ENCODE measurements at places on chromosomes 7 and 10.

DNA sequence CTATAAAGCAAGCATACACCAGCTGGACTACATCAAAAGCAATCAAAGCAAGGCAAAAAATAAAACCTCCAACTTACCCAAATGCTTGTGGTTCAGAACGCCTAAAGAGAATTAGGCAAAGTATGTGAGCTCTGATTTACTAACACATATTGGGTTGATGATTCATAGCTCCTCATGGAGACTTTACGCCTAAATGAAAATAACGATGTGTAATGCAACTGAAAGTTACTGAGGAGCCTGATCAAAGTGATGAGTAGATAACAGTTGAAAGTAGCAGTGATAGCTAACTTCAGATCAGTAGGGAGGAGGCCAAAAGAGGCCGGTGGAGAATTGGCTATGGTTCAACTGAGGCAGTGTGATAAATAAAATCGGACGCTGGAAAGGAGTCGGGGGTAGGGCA lies 85.0 kb downstream of the MPP7 start:
- DNase-seq, result no peak

DNA sequence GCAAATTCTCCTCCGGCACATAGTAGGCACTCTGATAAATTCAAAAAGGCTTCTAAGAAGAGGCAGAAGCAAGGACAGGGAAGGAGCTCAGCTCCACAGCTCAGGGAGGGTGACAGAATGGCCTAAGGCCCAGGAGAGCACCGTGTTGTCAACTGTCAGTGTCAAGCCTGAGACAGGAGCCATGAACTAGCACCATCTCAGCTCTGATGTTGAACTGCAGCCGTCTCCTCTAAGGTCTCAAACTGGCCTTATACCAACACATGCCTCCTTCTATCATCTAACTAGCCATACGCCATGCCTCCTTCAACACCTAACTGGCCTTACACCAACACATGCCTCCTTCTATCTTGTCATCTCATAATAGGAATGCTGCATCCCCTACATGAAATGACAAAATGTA lies 73.0 kb downstream of the IGF2BP3 start:
- DNase-seq, result no peak

- no peak for DNase-seq
Measured at GRCh38 chr10:132455441-132455971, 58.5 kb downstream of the PWWP2B start.

DNA sequence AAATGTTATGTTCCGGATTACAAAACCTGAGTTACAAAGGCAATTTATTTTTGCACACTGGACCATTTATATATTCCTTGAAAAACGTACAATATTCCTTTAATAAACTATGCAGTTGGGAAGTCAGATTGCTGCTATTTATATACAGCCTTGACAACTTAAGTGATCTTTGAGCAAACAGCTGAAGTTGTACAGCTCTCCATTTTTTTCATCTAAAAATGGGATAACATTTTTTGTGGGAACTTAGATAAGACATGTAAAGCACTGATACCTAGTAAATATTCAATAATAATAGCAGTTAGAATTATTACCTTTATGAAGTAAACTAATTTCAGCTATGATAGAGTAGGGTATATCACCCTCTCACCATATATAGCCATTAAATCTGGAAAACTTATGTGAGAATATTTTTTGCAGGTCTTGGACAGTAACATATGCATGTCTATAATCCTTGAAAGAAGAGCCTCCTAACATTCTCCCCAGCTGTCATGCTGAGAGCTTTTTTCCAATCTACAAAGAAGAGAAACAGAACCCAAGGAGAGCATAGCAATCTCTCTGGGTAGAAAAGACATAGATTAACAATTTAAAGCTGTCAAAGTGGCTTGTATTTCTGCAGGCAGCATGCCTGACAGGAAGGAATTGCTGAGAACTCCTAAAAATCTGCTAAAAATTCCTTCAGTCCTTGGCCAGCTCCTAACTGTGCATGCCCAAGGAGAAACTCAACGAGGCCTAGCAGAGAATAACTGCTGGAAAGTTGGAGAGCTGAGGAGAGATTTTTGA lies 326.0 kb downstream of the CRPPA start:
- no peak for DNase-seq

DNA sequence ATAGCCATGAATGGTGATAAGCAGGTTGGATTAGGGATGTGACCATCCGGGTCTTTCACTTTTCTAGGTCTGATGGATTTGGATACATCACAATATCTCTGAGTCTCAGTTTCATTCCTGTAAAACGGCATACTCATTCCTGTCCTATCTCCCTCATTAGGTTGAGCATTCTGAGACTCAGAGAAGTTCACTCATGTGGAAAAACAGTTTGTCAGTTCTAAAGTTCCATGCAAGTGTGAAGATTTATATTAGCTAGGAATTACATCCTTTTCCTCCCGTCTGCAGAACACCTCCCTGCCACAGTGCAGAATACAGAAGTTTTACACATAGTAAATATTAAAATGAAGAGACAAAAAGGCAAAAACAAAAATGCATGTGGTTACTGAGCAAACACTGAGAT lies 94.2 kb upstream of the SLC25A13 start:
- DNase-seq, result no peak

DNA sequence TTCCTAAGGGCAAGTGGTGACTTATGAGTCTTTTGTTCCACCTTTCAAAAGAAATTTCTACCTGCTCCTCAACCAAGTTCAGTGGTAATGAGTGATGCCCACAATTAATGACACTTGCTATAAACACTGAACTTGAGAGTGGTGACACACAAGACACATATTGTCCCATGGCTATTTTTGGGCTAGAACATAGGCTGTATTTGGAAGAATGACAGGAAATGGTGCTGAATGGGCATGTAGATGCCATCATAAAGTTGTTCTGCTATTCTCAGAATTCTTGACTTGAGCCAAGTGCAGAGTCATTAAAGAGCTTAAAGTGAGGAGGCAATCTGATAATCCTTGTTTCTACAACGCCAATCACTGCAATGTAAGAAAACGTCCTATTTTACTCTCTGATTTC lies 313.3 kb downstream of the AGMO start:
- DNase-seq, result no peak

DNA sequence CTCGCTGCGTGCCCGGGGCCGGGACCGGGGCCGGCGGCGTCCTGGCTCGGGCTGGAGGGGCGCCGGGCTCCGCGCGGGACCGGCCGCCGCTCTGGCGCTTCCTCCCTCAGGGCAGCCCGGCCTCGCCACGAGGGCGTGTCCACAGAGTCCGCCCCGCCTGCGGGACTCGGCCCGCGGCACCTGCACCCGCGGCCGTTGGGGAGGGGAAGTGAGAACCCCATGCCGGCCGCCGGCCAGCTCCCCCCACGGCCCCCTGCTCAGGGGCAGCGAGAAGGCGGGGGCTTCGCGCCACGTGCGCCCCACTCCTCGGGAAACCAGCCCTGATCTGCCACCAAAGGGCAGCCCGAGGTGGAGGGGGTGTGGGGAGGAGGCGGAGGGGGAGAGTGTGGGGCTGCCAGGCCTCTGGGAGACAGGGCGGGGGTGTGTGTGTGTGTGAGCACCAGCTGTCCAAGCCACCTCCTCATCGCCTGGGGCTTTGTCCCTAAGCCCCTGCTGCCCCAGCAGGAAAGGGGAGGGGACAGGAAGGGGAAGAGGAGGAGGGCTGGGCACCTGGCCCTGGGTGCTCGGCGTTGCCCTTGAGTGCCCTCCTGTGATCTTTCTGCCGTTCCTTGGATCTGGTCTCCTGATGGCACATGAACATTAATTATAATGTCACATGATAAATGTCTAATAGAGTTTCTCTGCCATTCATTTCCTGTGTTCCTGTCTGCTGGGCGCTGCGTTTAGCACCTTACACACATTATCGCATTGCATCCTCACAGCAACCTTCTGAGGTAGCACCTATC lies at the start of gene PIK3AP1:
Gene PIK3AP1 (minus strand): TSS at position 93 of the 785 bp plus-strand sequence. CDS start 120 bp downstream, outside the sequence.
- no peak for DNase-seq

- no peak for DNase-seq
Measured at GRCh38 chr10:80148166-80148805, 15.8 kb downstream of the PLAC9 start.

DNA sequence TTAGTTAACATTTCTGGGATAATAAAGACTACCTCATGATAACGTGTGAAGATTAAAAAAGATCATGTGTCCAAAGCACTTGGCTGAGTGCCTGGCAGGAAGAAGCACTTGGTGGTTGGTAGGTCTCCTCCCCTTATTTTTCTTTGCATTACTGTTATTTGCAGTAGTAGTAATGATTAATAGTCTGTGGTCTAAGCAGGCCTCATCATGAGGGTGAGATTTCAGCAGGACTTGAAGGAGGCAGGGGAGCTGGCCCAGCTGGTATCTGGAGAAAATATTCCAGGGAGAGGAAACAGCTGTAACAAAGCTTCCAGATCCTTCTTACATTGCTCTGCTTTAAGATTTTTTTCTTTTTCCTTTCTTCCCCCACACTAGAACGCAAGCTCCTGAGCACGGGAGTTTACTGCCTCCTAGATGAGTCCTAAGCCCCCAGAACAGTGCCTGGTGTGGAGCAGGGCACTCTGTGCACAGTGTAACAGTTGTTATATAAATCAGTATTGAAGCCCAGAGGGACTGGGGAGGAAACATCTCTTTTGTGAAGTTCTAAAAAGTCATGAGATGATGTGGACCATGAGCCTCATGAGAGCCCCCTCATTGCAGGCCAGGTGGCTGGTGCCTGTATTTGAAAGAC lies 31.1 kb upstream of the RHEB start:
- no peak for DNase-seq

GRCh38 chr10:12638103-12638502 lies 288.8 kb downstream of the CAMK1D start:
- DNase-seq, result peak; percentile 27

DNA sequence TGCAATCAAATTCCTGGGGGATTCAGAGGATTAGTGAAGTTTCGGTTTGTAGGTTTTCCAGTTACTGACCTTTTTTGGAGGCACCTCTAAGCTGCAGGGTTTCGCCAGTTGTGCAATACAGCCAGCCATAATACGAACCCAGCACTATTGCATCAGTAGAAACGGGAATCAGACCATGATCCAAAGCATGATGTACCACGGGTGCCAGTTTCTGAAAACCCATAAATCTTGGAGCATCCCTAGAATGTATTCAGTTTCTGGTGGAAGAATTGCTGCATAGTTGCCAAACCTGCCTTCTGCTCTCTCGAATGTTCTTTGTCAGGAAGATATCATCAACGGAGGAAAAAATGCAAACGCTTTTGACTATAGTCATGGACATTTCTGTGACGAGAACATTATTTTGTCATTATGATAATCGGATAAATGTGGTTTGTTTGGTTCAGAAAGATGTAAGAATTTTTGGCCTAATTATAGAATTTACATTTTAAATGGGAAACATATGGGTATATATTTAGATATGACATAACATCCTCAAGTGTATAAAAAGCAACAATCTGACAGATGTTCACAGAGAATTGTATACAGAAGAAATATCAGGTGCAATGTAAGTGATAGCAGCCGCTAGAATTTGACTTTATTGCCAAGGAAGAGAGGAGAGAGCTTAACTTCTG lies 186.2 kb upstream of the PRKCQ start:
- no peak for DNase-seq

- no peak for DNase-seq
Measured at GRCh38 chr7:116593359-116594075, 68.7 kb downstream of the CAV1 start.

DNA sequence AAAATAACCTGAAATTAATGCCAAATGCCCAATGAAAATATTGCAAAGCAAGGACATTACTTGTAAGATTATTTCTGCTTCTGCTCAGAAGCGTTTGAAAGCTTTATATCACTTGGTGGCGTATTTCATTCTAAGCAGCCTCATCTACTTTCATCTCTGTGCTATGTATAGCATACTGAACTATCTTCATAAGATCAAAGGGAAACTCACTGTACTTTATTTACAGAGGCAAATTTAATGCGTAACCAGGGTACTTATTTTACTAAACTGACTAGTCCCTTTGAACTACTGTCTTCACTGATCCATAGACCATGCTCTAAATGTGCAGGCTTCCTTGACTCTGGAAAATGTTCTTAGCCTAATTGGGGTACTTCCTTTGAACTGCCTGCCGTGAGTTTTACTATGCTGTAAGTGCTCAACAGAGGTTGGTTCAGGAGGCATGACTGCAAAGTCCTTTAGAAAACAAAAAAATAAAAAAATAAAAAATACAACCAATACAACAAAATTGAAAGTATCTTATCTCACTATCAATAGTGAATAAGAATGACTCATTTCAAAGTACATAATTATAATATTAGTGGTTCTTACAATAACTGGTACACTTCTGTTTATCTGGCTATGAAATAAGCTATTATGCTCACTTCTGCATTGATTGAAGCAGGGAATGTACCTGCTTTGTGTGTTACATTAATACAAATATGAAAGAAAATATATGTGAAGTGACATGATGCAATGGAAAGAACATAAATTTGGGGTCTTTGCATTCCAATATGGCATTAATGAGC lies 41.0 kb upstream of the TSPAN12 start:
- no peak for DNase-seq

DNA sequence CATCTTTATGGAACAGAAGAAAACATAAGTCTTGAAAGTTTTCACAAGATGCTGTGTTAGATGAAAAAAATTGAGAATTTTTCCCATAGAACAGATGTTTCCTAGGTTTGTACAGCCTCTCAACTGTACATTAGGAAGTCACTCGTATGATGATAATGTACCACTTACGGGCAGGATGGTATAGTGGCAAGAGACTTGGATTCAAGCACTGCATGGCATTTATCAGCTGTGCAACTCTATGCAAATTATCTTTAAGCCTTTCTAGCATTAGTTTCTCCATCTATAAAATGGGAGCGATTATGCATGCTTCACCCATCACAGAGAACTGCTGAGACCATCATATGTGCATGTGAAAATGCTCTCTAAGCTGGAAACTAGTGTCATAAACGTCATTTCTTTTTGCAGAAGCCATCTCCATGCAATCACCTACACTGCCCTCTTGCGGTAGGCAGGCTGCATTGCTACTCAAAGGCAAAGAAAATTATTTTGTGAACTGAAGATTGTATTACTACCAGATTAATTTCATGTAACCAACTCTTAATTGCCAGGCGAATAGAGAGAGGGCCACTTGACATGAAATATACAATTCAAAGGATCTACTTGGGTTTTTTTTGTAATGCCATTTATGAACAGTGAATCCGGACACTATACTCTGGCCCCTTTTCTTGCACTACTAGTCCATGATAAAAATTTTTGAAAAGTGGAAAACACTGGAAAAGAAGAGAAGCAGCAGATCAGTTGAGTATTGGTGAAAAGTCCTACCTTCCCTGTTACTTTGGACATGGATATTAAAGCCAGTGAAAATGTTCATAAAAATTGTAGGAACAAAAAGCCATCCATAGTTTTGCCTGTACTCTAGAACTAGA lies 102.3 kb downstream of the JAZF1 start:
- peak; percentile 14 for DNase-seq

DNA sequence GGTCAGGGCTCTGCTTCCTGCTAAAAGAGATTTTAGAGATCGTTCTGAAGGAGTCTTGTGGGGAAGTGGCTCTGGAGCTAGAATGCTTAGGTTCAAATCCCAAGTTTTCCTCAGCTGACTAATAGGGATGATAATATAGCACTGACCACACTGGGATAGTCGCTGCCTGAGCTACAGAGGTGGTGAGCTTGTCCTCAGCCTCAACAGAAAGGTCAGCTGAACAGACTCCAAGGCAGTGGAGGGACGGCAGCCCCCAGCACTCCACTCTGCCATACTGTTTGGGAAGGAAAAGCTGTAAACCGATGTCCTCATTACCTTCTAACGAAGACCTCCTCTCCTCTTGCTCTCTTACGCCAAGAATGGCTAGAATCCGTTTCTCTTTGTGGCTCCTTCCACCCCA lies 36.2 kb downstream of the KAT6B start:
- no peak for DNase-seq

Measured in NCI-H446 (cell line).